ENCODE measurements at places on chromosomes 13 and 19.

DNA sequence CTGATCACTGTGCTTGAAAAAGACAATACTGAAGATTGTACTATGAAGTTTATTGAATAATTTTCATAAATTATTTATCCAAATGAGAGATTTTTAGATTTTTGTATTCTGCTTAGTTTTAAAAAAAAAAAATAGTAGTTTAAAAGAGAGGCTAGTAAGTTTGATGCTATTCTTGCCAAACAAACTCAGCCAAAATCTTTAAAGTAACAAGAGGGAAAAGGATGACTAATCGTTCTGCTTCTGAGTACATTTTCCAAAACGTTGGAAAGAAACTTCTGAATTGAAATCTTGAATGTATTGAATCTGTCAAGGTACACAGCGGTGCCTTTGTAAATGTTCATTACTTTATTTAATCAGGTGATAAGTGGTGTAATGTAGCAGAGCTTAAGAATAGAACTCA is 34.4 kb downstream of the NUP58 start:
- DNase-seq: no peak

- no peak for DNase-seq
Observed at GRCh38 chr13:107580741-107581412, 634.5 kb downstream of the LIG4 start.

GRCh38 chr13:104816726-104817125 is 1718.7 kb downstream of the EFNB2 start:
- no peak for DNase-seq

- no peak for DNase-seq
Observed at GRCh38 chr13:71491010-71491409, 376.0 kb downstream of the DACH1 start.

- DNase-seq: no peak
Observed at GRCh38 chr19:47371261-47371660, 22.1 kb downstream of the DHX34 start.
